Stimulated activated CD4-positive, alpha-beta T cell treated with anti-CD3 and anti-CD28 coated beads, TNF-alpha, amount 100 ng/mL, for 4 hours (primary cell): ENCODE measurements at places on chromosomes 7 and 10.

DNA sequence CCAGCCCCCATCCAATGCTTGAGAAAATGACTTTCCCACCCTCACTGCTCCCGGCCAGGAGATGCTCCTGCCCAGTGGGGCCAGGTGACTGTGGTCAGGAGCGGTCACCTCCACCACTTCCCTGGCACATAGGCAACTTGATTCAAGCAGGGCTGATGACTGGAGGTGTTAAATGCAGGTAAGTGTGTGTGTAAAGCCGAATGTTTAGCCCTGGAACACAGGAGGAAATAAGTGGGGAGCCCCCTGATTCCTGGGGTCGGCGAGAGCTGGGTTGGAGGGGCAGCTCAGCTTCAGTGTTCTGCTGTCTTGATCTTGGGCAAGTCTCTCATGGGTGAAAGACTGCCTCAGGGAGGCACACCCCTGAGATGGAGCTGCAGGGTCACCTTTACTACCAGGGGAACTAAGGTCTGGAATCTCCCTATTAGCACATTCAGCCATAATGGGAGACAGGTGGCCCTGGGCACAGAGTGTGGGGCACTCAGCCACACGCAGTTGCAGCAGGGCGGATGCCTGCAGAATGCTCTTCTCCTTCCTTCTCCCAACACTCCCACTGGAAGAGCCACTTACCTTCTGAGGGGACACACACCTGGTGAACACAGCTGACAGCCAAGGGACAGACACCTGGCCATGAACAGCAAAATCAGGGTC is 124.1 kb downstream of the PTPN20 start:
- no peak for DNase-seq

- no peak for DNase-seq
Measured at GRCh38 chr10:116744885-116745284, 2.5 kb upstream of the HSPA12A start.

DNA sequence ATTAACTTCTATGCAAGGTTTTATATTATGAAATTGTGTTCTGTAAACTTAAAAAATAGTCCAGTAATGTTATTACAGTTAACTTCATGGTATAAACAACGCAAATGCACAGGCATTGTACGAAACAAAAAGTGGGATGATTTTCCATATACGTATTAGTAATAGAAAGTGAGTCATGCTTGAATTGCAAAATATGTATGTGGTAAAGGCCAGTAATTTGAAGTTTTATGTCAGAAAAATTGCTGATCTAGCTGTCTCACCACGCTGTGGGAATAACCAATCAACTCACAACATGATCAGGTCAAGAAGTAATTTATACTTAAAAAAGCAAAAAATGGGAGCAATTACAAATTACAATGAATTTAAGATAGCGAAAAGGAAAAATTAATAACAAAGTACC is 37.0 kb upstream of the GLI3 start:
- DNase-seq: no peak

DNA sequence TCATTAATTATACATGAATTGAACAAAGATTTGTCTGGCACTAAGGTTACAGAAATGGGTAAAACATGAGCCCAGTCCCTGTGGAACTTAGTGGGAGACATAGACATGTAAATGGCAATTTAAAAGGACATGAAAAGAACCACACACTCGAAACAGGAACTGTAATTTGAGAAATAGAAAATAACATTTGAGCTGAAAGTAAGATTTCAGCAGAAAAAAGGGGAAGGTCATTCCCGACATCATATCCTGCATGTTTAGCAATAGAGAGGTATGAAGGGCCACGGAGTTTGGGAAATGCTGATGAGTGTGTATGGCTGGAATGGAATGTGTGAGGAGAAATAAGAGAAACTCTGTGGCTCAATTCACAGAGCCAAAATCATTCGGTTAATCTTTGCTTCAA is 175.4 kb upstream of the AHR start:
- DNase-seq: no peak

DNA sequence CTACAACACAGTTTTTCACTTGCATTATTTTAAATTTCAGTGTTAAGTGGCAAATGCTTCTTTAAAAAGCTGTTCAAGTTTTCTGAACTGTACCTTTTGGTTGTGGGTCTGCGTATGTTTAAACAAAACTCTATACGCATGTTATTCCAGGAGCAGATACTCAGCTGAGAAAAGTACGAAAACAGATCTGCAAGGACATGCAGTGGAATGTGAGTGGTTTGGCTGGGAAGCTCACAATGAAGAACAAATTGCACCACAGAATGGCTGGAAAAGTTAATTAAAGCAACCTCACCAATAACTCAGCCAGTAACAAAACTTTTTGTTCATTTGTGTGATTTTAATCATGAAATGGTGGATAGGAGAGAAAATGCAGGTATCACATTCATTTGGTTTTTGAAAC is 17.6 kb downstream of the GLI3 start:
- no peak for DNase-seq

DNA sequence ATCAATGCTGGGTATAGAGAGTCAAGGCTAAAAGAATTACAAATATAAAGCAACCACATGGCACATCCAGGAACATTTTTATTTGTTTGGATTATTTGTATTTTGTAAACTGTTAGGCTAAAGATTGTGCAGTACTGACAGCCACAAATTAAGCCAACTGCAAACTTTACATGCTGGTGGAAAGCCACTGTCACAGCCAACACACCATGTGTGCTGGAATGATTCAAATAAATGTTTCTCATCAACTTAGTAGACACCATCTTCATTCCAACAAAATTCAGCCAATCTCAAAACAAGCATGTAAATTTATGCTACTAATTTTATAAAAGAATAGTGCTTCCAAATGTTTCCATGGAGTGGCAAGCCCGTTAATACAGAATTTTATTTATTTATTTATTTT is 211.8 kb downstream of the ELMO1 start:
- no peak for DNase-seq

DNA sequence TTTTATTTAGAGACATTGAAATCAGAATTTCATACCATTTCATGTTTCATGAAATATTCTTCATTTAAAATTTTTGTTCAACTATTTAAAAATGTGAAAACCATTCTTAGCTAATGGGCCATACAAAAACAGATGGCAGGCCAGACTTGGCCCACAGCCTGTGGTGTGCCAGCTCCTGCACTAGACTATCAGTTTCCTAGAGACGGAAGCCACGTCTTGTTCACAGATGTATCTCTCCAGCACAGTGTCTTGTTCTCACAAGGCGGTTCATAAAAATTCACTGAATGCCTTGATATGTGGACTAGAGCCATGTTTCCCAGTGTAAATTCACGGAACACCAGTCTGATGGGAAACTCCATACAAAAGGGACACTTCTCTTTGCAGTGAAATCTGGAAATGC is 216.0 kb downstream of the KCNMA1 start:
- DNase-seq: no peak

- no peak for DNase-seq
Measured at GRCh38 chr10:86681047-86681446, 12.7 kb downstream of the LDB3 start.

DNA sequence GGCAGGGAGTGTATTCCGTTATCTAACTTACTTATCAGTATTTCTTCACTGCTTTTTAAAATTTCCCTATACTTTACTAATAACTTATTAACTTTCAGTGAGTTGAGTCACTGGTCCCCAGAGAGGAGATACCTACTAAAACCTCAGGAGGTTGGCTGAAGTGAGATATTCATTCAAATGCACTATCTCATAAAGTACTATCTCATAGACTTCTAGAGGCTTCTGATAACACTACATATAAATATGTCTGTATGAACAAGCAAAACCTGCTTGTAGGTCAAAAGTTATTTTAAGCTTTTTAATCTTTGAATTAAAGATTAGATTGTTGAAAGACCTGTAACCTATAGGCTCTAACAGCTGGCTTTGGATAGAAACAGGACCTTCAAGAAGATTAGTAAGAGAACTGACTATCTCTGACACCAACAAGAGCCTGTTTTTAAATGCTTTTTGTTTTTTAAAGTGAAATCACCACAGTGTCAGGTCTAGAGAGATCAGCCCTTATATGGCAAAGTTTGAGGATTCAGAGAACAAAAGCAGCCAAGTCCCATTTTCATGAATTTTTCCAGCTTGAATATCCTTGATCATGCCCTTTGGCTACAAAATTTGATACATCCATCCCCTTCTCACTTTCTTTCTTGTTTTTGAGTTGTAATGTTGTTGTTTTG is 242.2 kb downstream of the ARL4A start:
- DNase-seq: no peak

DNA sequence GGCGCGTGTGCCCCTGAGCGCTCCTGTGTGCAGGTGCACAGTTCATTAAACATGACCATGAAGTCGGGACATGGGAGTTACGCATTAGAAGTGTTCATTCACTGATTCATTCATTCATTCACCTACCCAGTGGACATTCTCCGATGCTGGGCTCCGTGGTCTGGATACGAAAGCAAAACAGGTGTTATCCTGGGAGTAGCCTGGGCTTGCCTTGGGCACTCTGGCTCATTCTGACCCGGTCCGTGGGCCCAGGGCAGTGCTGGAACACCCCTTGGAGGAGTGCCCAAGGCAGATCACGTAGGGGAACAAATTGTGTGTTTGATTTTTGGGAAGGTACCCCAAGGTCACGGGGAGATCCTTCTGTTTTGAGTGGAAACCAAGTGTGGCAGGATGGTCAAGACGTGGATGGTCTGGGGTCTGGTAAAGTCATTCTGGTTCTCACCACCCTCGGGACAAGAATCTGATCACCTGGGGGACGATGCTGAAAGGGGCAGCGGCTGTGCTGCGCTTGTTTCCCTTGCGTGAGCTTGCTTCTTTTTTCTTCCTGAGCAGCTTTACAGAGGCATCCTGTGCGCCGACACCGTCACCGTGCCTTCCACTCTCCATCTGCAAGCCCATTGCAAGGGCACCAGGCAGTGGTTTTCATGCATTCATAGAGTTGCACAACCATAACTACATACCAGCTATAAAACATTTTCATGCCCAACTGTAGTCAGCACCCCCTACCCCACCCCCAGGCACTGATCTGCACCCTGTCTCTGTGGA is 10.1 kb downstream of the ELFN1 start:
- no peak for DNase-seq

- no peak for DNase-seq
Measured at GRCh38 chr10:3605882-3606281, 179.1 kb downstream of the KLF6 start.

DNA sequence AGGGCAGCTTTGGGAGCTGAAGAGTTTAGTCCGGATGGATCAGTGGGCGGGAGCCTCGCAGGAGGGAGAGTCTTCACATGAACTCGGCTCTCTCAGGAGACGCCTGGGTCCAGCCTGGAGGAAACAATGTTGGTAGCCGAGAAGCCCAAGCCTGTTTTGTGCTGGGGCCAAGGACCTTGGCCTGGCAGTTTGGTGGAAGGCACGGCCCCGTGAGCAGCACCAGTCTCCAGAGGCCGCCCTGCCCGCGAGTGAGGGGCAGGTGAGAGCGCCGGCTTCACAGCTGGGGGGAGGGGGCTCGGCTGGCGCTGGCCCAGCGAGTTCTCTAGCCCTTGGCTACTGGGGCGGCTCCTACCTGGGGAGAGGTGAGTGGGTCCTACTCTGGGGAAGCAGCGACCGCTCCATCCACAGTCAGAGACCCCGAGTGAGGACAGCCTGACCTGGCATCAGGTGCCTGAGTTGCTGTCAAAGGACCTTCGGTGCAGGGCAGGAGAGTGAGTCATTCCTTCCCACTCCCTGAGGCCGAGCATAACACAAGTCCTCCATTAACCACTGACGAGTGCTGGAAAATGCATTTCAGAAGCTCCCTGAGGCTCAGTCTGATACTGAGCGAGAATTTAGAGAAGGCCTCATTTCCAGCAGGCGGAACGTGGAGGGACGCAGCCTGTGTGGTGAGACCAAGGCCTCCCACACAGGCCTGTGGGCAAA is 89.3 kb upstream of the DIP2C start:
- DNase-seq: no peak

GRCh38 chr7:74256491-74257408 is 2.6 kb upstream of the RFC2 start:
- no peak for DNase-seq
